ENCODE measurements at places on chromosomes 1 and 21. TPM values are rescaled to one million over a fixed set of nuclear protein-coding genes. Genes with fewer than 3 reads are reported as not detected.

RNF19B gene
- total RNA-seq: 14.7 TPM

SYPL2 gene
- total RNA-seq: not detected

GRHL3 gene
- total RNA-seq: not detected

CR1 gene
- not detected for total RNA-seq

TTC24 gene
- not detected for total RNA-seq

RNU1-2 gene
- total RNA-seq: under 0.01 TPM

TFF3 gene
- total RNA-seq: not detected

TFF1 gene
- total RNA-seq: not detected

CHRM3 gene
- total RNA-seq: 2.8 TPM
